ENCODE measurements at places on chromosomes 6 and 20.

DNA sequence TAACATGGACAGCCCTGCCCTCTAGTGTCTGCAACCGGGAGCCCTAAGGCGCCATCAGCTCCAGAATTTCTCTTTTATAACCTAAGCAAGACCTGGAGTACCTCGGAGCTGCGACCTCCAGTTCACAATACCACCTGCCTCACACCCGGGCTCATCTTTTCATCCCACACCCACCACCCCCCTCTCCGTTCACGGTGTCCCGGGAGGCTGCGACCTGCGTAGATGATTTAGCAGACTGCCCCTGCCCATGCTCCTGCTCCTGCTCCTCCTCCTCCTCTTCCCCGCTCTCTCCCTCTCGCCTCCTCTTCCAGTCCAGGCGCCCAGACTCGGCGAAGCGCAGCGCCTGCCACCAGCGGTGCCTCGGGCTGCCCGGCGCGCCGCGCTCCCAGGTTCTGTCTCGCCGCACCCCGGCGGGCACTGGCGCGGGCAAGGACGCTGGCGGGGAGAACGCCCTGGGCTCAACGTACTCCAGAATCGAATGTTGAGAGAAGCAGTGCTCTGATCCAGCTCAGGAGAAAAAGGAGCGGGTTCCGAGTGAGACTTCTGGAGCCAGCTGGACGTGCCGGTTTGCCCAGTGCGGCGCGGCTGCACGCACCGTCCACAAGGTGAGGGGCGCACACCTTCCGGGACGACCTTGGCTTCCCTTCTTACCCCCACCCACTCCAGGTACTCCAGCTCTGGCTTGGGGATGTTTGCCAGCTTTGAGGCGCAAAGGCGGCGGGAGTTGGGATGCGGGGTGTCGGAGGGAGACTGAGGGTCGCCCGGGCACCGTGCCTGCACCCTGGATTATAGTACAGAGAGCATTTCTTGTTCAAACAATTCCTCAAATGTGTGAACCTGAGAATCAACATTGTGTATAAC, at the start of gene HTR1E:
Gene HTR1E, plus strand, starts transcription at position 310 of the 861 bp plus-strand sequence. CDS start 77,807 bp downstream, outside the sequence.
- no peak for ATAC-seq

DNA sequence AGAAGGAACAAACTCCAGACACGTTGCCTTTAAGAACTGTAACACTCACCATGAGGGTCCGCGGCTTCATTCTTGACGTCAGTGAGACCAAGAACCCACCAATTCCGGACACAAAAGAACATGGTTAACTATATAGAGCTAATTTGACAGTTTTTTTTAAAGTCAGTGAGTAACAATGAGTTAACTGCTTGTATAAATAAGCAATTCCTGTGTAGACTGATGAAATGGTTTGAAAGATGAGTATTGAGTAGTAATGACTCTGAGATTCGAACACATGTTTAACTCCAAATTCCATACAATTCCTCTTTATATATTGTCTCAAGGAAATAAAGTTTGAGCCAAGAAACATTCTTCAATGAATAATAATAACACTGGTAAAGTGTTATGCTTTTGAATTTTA, 478.0 kb downstream of the MMUT start:
- no peak for ATAC-seq

GRCh38 chr6:39543095-39543494, 182.1 kb downstream of the KIF6 start:
- ATAC-seq: no peak

DNA sequence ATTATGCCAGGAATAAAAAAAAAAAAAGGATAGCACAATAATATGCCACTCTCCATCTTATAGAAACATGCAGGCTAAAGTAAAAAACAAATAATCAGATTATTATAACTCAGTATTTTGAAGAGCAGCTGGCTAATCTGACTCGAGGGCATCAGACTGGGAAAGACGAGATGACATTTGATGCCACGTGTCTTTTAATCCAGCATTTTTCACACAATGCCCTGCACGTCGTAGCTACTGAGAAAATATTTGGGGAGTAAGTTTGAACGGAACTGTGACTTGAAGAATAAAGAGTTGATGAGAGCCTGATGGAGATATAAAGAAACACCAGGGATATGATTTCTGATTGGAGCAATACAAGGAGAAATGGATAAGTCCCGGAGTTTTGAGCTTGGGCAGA, 237.7 kb downstream of the ARID1B start:
- no peak for ATAC-seq

- no peak for ATAC-seq
Observed at GRCh38 chr6:170383466-170384035, 77.0 kb downstream of the FAM120B start.

GRCh38 chr20:19176470-19177052, 35.9 kb upstream of the SLC24A3 start:
- no peak for ATAC-seq

- no peak for ATAC-seq
Observed at GRCh38 chr6:138529478-138529877, 30.2 kb upstream of the NHSL1 start.

- ATAC-seq: no peak
Observed at GRCh38 chr6:98975421-98975820, 27.7 kb upstream of the FBXL4 start.

DNA sequence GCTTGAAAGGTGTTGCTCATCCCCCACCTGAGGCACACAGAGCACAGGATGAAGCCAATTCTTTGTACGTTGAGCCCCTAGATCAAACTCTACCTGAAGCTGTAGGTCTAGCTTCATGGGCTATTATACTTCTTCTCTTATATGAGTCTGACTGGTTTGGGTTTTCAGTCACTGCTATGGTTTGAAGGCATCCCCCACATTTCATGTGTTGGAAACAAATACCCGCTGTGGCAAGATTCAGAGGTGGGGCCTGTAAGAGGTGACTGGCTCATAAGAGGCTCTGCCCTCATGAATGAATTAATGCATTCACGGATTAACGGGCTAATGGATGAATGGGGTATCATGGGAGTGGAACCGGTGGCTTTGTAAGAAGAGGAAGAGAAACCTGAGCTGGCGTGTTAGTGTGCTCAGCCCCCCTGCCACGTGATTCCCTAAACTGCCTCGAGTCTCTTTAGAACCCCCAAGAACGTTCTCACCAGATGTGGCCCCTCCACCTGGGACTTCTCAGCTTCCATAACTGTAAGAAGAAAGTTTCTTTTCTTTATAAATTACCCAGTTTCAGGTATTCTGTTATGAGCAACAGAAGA, 39.2 kb downstream of the PREX1 start:
- peak; percentile 27 for ATAC-seq

GRCh38 chr6:127420556-127420955, 38.6 kb downstream of the KIAA0408 start:
- ATAC-seq: peak; percentile 99

GRCh38 chr6:133428295-133428694, 187.1 kb downstream of the EYA4 start:
- ATAC-seq: no peak

GRCh38 chr6:159174263-159174969, 5.2 kb downstream of the FNDC1 start:
- peak; percentile 81 for ATAC-seq

DNA sequence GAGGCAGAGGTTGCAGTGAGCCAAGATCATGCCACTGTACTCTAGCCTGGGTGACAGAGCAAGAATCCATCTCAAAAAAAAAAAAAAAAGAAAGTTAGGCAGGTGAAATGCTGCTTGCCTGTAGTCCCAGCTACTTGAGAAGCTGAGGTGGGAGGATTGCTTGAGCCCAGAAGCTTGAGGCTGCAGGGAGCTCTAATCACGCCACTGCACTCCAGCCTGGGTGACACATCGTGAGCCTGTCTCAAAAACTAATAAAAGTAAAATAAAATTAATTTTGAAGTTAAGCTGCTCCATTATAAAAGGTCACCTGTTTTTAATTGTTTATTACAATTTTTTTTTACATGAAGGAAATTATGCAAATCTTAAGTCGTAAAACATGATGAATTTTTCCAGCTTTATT, 23.2 kb upstream of the SAMHD1 start:
- no peak for ATAC-seq

DNA sequence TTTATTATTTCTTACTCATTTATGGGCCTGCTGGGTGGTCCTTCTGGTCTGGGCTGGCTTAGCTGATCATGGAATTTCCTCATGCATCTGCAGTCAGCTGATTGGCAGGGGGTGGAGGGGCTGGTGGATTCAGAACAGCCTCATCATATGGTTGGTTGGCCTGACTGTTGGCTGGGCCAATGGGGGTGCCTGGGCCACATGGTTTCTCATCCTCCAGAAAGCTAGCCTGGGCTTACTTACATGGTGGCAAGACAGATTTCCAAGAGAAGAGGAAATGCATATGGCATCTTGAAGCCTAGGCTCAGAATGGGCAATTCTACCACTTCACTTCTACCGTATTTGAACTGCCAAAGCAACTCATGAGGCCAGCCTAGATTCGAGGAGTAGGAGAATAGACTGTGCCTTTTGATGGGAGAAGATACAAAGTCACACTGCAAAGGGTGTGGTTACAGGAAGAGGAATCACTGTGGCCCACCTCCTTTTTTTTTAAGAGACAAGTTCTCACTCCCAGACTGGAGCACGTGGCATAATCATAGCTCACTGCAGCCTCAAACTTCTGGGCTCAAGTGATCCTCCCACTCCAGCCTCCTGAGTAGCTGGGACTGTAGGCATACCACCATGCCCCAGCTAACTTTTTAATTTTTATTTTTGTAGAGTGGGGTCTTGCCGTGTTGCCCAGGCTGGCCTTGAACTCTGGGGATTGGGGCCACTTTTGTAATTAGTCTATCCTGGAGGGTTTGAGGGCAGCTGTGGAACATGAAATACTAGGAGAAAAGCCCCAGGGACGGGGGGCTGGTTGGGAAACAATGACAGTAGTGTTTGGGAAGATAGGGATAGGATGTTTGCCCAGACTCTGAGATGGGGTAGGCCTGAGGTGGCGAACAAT, 47.6 kb upstream of the RNF24 start:
- ATAC-seq: no peak

GRCh38 chr6:2859185-2859700, 17.6 kb upstream of the SERPINB1 start:
- ATAC-seq: no peak

- no peak for ATAC-seq
Observed at GRCh38 chr6:82775981-82776380, 289.7 kb downstream of the UBE3D start.

DNA sequence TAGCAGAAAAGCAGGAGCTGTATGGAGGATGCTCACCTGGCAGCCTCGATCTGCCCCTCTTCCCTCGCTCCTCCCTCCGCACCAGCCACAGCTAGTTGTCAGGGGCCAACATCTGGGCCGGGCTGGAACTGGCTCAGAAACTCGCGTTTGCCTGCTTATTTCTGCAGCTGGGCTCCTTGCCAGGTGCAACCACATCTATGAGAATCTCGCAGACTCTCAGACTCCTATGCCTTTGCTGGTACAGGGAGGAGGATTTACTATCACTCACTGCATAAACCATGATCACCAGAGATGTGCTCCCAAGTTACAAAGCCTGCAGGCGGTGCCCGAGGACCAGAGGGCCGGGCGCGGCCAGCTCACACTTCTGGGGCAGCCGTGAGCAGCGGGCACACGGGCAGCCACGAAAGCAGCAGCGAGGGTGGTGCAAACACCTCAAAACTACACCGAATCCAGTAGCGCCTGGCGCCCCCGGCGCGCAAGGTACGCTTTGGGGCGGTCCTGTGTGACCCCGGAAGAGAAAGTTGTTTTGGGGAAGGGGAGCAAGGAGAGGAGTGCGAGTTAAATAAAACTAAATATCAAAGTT, 577 bp upstream of the LRRC1 start:
- ATAC-seq: peak; percentile 62

DNA sequence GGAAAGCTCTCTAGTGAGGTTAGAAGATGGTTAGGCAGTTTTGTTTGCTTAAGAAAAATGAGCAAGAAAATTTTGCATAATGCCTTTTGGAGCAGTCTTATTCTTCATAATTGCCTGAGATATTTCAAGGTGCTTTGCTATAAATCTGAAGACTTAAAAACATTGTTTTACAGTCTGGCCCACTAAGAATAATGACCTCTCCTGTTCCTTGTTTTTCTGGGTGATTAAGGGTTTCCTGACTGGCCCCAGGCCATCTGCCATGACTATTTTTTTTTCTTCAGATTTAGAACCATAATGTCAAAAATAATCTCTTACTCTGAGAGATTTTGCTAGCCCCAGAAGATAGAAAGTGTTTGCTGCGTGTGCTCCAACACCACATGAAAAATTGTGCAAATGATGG, 72.3 kb upstream of the CENPW start:
- no peak for ATAC-seq

DNA sequence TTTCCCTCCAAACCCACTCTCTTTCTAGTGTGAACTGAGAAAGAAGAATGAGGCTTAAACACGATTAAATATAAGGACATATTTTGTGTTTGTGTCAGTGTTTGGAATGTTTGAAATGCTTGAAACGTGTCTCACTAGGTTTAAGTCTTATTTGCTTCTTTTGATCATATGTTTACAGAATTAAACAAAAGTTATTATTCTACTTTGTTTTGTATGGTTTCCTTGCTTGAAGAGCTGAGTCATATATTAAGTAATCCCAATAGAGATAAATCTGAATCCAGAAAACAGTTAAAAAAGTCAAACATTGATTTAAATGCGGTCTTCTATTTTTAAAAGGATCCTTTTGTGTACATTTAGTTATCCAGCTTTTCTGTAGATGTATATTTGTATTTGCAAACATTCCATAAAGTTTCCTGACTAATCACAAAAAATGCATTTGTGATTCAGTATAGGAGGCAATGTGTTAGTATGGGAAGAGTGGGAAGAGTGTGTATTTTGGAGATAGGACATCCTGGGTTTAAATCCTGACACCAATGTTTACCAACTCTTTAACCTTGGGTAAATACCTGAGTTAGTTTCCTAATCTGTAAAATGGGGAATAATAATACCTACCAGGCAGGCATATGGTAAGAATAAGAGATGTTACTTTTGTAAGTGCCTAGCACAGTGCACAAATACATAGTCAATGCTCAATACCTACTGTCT, 72.9 kb downstream of the TSBP1 start:
- ATAC-seq: no peak

GRCh38 chr6:63600136-63600535, 27.9 kb downstream of the LOC128125822 start:
- ATAC-seq: no peak

DNA sequence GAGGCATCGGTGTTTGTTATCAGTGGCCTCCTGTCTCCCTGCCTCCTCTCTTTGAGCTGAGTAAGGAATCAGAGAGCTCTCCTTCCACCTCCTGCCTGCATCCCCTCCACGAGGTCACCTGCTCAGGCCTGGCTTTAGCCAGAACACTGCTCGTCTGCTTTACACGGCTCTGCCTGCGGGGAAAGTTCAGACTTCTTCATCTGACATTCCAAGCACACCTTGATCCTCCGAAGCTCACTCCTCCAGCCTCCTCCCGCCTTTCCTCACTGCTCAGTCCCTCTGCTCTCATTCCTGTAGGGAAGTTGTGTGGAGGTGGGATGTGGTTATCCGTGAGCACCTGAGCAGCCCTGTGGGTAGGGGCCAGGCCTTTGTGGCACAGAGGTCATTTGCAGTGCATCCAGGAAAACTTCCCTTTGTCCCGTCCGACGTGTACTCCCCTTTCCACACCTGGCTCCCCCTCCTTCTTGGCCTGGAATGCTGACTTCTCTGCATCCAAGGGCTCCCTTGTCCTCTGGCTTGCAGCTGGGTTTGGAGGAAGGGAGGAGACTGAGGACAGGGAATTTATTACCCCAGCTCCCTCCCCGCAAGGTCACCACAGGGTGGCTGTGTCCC, 12.8 kb upstream of the CCDC167 start:
- ATAC-seq: no peak

- no peak for ATAC-seq
Observed at GRCh38 chr20:12305188-12305950, 387.7 kb downstream of the BTBD3 start.

All from esophagus mucosa (tissue), 1 donor.